Stimulated activated CD8-positive, alpha-beta memory T cell treated with anti-CD3 and anti-CD28 coated beads, Interleukin-7, amount 100 ng/mL, for 48 hours (primary cell): ENCODE measurements at places on chromosomes 1 and 21.

DNA sequence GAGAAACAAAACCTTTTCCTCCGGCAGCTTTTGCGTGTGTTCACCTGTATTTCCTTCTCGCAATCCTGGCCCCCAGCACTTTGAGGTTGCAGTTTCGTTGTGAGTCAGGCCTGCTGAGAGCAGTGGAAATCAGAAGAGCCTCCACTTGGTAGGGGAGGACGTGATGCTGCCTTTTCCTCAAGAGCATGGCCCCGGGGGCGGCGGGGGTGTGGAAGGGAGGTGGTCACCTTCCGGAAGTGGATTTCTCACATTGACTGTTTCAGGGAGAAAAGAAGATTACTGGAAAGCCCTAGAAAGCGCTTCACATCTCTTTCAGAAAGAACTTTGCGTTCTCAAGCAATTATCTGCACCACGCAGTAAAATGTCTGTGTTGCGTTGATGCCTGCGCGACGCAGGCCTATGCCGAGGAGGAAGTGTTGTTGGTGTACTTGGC is 12.2 kb upstream of the IL10 start:
- DNase-seq: peak; percentile 76

- DNase-seq: no peak
Observed at GRCh38 chr21:29236201-29236600, 62.5 kb upstream of the BACH1 start.

DNA sequence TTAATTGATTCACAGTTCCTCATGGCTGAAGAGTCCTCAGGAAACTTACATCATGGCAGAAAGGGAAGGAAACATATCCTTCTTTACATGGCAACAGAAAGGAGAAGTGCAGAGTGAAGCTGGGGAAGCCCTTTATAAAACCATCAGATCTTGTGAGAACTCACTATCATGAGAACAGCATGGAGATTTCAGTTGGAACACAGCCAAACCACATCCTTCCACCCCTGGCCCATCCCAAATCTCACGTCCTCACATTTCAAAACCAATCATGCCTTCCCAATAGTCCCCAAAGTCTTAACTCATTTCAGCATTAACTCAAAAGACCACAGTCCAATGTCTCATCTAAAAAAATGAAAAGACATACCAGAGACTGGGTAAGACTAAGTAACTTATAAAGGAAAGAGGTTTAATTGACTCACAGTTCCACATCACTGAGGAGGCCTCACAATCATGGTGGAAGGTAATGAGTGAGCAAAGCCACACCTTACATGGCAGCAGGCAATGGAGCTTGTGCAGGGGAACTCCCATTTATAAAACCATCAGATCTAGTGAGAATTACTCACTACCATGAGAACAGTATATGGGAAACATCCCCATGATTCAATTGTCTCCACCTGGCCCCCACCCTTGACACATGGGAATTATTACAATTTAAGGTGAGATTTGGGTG is 105.2 kb downstream of the MRPL39 start:
- DNase-seq: peak; percentile 67

GRCh38 chr1:76856104-76856503 is 11.2 kb upstream of the ST6GALNAC5 start:
- DNase-seq: no peak

- DNase-seq: no peak
Observed at GRCh38 chr1:225442123-225442505, 14.3 kb upstream of the LBR start.

- DNase-seq: no peak
Observed at GRCh38 chr21:18529254-18529653, 125.7 kb upstream of the TMPRSS15 start.

GRCh38 chr21:33403128-33403785 is at the start of gene IFNGR2:
TSS of gene IFNGR2 (plus strand) at chr21:33403413. CDS start at chr21:33403544, 131 bp downstream.
- DNase-seq: no peak

DNA sequence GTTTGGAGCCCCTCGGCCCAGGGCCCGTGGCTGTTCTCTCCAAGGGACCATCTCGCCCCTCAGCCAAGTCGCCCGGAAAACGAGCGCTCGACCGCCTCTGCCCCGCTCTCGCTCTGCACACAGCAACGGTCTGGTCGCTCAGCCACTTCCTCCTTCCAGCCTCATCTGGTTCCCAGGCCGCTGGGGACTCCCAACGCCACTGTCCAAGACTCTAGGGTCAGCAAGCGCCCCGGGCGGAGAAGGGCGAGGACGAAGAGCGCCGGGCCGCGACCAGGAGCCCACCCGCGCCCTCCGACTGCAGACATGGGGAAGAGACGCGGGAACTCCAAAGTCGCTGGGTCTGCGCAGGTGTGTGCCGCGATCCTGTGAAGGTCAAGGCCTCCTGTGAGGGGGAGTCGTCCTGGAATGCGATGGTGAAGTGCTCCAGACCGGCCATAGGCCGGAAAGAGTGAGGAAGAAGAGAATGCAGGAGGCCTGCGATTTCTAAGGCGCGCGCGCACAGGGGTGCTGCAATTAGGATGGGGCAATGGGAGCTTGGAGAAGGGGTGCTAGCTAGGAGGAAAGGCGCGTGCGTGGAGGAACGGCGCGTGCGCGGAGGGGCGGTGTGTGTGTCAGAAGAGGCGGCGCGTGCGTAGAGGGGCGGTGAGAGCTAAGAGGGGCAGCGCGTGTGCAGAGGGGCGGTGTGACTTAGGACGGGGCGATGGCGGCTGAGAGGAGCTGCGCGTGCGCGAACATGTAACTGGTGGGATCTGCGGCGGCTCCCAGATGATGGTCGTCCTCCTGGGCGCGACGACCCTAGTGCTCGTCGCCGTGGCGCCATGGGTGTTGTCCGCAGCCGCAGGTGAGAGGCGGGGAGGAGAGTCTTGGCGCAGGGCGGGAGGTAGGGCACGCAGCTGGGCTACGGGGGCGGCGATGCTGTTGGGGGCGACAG is at the start of gene IFNAR1:
Gene IFNAR1 (plus strand): TSS at position 680 of the 931 bp plus-strand sequence. CDS start 86 bp downstream, at position 766.
- peak; percentile 98 for DNase-seq

GRCh38 chr1:23699280-23700179 is 7.9 kb downstream of the RPL11 start:
- no peak for DNase-seq

- DNase-seq: no peak
Observed at GRCh38 chr1:216034506-216034905, 388.7 kb downstream of the USH2A start.

DNA sequence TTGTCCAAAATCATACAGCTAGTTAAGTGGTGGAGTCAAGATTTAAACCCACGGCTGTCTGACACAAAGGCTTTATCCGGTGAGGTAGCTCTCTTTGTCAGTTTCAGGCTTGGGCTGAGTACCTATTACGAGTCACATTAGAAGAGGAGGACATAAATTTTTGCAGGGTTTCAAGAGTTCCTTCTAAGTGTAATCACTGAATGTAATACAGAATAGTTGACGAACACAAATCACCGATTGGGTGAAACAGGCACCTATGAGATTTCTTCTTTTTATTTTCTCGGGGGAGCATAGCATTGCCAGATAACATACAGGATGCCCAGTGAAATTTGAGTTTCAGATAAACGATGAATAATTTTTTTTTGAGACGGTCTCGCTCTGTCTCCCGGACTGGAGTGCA is 847 bp downstream of the PSMD4 start:
- no peak for DNase-seq

DNA sequence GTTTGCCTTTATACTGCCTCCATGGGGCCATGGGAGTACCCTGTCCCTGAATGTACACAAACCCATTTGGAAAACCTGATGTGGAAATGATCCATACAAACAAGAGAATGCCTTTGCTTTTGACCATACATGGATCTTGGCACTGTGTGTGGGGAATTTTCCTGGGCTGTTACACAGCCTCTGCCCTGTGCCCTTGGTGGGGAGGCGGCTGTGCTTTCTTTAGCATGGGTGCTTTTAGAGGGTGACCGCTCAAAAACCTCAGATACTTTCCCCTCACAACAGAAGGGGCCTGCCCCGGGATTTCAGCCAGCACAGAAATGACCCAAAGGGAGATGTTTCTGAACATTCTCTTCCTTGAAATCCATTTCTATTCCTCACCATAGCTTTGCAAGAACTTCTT is 194.8 kb downstream of the LMO4 start:
- DNase-seq: no peak

DNA sequence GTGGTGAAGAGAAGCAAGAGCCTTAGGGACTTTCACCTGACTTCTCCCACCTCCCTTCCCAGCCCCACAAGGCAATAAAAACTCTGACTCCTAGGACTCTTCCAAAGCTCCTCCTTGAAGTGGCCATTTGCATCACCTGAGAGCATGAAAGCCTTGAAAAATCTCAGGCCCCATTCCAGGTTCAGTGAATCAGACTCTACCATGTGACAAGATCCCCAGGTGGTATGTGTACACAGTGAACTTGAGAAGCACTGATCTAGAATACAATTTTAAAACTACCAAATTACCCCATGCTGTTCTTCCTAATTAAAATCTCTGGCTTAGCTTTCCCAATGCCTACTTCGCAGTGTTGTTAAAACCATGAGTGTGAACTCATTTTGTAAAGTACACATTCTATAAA is 195.1 kb upstream of the SAMSN1 start:
- DNase-seq: no peak

GRCh38 chr1:93631626-93632365 is 49.8 kb downstream of the BCAR3 start:
- no peak for DNase-seq

DNA sequence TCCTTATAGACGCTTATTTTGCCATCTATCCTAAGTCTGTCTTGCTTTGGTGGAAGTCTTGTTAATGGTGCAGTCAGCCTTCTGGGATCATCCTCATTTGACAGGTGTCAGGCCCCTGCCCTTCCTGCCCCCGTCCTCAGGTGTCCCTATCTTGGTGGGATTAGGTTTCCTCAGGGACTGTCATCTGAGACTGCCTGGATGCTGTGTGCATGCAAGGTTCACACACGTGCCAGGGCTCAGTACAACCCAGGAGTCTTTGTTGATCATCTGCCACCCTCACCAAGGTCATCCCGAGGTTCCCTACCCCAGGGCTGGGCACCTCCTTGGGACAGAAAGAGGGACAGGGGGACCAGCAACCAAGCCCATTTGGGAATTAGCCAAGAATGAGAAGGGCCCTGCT is 18.0 kb downstream of the PADI2 start:
- DNase-seq: no peak

GRCh38 chr1:163104385-163105099 is 35.4 kb downstream of the RGS4 start:
- no peak for DNase-seq

- no peak for DNase-seq
Observed at GRCh38 chr21:43845386-43845785, 19.6 kb upstream of the AGPAT3 start.

DNA sequence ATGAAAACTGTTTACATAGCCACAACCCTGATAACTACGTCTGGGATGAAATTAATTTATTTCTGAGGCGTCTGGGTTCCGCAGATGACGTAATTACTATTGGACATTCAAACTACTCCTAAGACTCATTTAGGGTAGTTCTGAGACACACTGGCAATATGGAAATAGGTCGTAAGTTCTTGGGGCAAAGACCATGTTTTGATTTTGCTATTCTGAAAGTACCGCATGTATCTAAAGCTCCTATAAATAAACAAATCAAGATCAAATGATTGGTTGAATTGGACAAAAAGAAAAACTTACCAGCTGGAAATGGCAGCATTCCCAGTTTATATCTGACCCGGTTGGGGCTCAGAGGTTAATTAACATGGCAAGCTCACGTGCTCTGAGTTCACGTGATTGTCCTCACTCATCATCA is 74.3 kb downstream of the DHRS3 start:
- no peak for DNase-seq

GRCh38 chr1:110686188-110686587 is 11.4 kb upstream of the KCNA3 start:
- no peak for DNase-seq

DNA sequence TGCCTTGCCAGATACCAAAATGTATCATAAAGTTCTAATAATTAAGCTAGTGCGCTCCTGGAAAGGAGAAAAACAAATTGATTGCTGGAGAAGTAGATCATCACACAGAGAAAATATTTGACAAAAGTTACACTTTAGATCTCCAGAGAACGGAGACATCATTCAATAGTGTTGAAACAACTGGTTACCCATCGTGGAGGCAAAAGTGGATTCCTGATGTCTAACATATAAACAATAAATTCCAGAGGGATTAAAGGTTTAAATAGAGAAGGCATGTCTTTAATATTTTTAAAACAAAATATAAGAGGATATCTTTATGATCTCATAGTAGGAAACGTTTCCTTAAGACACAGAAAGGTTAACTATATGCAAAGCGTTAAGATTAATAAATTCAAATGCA is 41.0 kb downstream of the NRIP1 start:
- no peak for DNase-seq

- DNase-seq: no peak
Observed at GRCh38 chr1:173866413-173867115, 1.2 kb downstream of the GAS5 start.

- DNase-seq: no peak
Observed at GRCh38 chr21:31503939-31504338, 155.6 kb upstream of the SOD1 start.

- DNase-seq: no peak
Observed at GRCh38 chr1:240575981-240576662, 35.8 kb downstream of the GREM2 start.

DNA sequence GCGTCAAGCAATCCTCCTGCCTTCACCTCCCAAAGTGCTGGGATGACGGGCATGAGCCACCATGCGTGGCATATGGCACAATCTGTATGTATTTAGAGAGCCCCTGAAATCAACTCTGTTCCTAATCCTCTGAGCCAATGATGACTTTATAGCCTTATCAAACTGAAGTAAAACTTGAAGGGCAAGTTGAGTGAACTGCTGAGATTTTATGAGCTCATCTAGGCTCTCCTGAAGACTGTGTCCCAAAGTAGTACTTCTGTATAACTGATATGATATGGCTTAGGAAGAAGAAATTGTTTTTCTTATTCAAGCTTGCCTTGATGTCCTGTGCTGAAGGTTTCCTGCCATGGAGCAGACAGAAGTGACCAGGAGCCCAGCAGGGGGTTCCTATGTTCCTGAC is 23.7 kb upstream of the NKAIN1 start:
- no peak for DNase-seq

GRCh38 chr1:31977385-31978131 is 36.1 kb upstream of the KHDRBS1 start:
- no peak for DNase-seq

GRCh38 chr1:84298328-84298683 is 3.2 kb upstream of the SAMD13 start:
- DNase-seq: peak; percentile 21
